Neural crest cell (in vitro differentiated cells): ENCODE measurements at places on chromosomes 12 and 14. TPM values are rescaled to one million over a fixed set of nuclear protein-coding genes. Genes with fewer than 3 reads are reported as not detected.

DNA sequence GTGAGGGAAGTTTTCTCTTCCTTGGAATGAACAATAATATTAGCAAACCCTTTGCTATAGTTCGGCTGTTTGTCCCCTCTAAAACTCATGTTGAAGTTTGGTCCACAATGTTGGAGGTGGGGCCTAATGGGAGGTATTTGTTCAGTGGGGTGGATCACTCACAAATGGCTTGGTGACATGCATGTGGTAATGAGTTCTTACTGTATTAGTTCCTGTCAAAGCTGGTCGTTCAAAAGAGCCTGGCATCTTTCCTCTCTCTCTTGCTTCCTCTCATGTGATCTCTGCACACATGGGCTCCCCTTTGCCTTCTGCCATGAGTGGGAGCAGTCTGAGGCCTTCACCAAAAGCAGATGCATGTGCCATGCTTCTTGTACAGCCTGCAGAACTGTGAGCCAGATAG is 13.1 kb upstream of the PPP4R4 start:
- no peak for DNase-seq
- no peaks in the 10 kb centered on the region for H3K36me3 ChIP-seq

GRCh38 chr12:131333136-131333535 is 377.8 kb upstream of the SFSWAP start:
- H3K4me3 ChIP-seq, result no peak overlapping the region
- no peak overlapping the region for H3K27ac ChIP-seq
- peaks cover 6% of the 10 kb centered on the region for H3K36me3 ChIP-seq
- H3K27me3 ChIP-seq, result no peaks in the 10 kb centered on the region
- no peak for DNase-seq

DNA sequence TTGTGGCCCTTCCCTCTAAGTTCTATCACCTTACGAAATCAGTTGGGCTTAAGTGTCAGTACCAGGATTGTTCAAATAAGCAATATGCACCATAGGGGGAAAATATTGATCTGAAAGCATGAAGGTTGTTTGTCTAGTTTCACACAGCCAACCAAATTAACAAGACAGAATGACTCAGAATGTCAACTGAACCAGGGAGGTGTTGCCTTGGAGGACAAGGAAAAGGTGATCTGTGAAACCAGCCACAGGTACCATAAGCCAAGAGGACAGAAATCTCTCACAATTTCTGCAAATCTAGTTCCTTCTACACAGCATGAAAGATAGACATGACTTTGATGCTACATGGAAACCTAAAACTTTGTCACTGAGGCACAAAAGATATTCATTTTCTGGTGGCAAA is 297.9 kb downstream of the BCL11B start:
- H3K27me3 ChIP-seq, result no peaks in the 10 kb centered on the region
- no peak overlapping the region for H3K27ac ChIP-seq

- no peak overlapping the region for H3K4me3 ChIP-seq
- H3K27ac ChIP-seq, result no peak overlapping the region
- peaks cover 38% of the 10 kb centered on the region for H3K27me3 ChIP-seq
These were observed 170.9 kb upstream of the RTL1 start for GRCh38 chr14:101074196-101075024.

GRCh38 chr14:82046512-82047226 is 513.0 kb upstream of the SEL1L start:
- no peak overlapping the region for H3K27ac ChIP-seq
- DNase-seq, result no peak
- peaks cover 27% of the 10 kb centered on the region for H3K4me1 ChIP-seq
- no peaks in the 10 kb centered on the region for H3K36me3 ChIP-seq

DNA sequence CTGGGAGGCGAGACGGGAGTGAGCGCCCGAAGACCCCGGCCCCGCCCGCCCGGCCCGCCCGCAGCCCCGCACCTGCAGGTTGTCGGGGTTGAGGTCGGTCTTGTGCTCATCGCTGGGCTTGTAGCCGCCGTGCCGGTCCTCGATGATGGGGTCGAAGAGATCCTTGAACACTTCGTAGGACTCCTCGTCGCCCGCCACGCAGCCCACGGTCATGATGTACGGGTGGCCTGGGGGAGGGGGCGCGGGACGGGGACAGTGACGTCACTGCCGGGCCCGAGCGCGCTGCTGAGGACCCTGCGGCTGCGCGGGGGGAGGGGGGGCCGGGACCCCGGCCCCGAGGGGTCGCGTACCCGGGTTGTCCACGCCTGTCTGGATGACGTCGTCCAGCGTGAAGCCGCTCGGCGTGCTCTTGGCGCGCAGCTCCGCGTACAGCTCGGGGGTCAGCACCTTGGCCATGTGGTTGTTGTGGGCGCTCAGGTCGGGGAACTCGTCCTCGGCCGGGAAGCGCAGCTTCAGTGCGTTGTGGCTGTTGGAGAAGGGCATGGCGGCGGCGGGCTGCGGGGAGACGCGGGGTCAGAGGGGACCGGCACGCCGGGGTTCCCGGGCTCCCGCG is 573 bp downstream of the CKB start:
- peaks cover 24% of the 10 kb centered on the region for H3K4me1 ChIP-seq
- DNase-seq, result no peak
- H3K27ac ChIP-seq, result no peak overlapping the region
- H3K36me3 ChIP-seq, result peaks cover 8% of the 10 kb centered on the region
- peak overlapping the region; percentile 83 for H3K4me3 ChIP-seq

DNA sequence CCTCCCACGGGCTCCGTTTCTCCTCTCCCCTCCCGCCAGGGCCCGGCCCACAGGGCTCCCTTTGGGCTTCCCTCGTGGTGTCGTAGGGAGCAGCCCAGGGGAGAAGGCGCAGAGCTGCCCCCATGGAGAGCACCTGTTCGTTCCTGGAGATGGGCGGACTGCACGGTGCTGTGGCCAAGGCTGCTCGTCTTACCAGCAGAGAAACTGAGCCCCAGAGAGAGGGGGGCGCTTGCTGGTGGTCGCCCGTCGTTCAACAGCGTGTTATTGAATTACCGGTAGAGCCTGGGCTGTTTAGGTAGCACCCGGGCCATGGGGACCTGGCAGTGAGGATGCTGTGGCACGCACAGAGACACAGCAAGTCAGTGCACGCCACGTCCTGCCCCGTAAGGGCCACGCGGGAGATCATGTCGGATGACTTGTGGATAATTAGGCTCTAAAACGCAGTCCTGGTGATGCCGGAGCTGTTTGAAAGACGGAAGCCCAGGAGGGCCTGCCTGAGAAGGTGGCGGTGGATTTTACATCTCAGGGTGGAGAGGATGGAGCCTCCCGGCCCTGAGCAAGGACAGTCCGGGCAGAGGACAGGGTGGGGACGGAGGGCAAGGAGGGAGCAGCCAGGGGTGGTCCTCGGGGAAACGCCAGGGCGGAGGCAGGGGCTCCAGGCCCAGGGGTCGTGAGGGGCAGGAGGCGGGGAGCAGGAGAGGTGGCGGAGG is 134.4 kb downstream of the ADGRD1 start:
- H3K4me1 ChIP-seq, result peaks cover 6% of the 10 kb centered on the region
- H3K4me3 ChIP-seq, result no peak overlapping the region
- H3K27me3 ChIP-seq, result no peaks in the 10 kb centered on the region
- no peak overlapping the region for H3K27ac ChIP-seq

GRCh38 chr12:79763766-79764452 is 73.1 kb upstream of the PAWR start:
- no peaks in the 10 kb centered on the region for H3K4me1 ChIP-seq
- H3K27me3 ChIP-seq, result no peaks in the 10 kb centered on the region
- no peaks in the 10 kb centered on the region for H3K36me3 ChIP-seq
- no peak overlapping the region for H3K27ac ChIP-seq
- no peak for DNase-seq

The NPAS3 gene
- total RNA-seq, result 18.2 and 21.1 TPM in 2 replicates
